Smooth muscle cell of bladder (primary cell): ENCODE measurements at places on chromosomes 2 and 18. TPM values are rescaled to one million over a fixed set of nuclear protein-coding genes. Genes with fewer than 3 reads are reported as not detected.

Gene ONECUT2
- total RNA-seq, result under 0.01 TPM in 2 replicates

Gene RAPH1
- 12.1 and 22.6 TPM in 2 replicates for total RNA-seq

Gene SERPINB3
- total RNA-seq, result 0.28 TPM in 1 of 2 replicates, not detected in the other

Gene MBD2
- 27.4 and 27.6 TPM in 2 replicates for total RNA-seq

Gene MC5R
- total RNA-seq, result not detected in 2 replicates

Gene RPRM
- not detected in 2 replicates for total RNA-seq

Gene CTAGE1
- not detected in 2 replicates for total RNA-seq

Gene CAPN13
- not detected in 2 replicates for total RNA-seq

Gene B3GNT7
- total RNA-seq, result under 0.01 and 0.18 TPM in 2 replicates

Gene NOP58
- 34.4 and 41.9 TPM in 2 replicates for total RNA-seq

Gene RAMP1
- 10.1 and 10.5 TPM in 2 replicates for total RNA-seq

Gene LDAH
- total RNA-seq, result 13.5 and 14.8 TPM in 2 replicates

Gene POLE4
- 29.0 and 30.0 TPM in 2 replicates for total RNA-seq

Gene HMSD
- under 0.01 TPM in 2 replicates for total RNA-seq
